GDM1 (cell line): ENCODE measurements at places on chromosomes 12 and 14.

DNA sequence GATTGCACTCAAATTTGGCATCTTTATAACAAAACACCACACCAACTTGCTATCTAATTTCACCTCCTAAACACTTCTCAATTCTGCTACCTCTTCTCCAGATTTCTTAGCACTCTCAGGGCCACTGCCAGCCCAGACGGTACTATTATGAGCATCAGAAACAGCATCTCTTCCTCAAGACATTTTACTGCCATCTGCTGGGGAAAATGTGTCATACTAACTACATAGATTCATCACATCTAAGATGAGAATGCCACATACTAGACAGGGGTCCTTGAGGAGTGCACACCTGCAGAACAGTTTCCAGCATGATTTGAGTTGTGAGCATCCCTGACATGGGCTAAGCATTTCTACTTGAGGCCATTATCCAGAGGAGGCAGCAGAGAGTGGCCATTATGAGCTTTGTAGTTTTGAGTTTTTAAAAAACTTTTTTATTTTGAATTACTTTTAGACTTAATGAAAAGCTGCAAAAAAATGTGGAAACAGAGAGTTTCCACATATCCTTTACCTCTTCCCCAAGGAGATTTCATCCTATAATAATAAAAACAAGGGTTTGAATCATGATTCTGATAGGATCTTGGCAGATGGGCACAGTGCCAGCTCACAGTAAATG lies 15.1 kb upstream of the GRIP1 start:
- peak; percentile 44 for DNase-seq

GRCh38 chr12:95413576-95413975 lies 60.4 kb upstream of the METAP2 start:
- DNase-seq, result no peak

DNA sequence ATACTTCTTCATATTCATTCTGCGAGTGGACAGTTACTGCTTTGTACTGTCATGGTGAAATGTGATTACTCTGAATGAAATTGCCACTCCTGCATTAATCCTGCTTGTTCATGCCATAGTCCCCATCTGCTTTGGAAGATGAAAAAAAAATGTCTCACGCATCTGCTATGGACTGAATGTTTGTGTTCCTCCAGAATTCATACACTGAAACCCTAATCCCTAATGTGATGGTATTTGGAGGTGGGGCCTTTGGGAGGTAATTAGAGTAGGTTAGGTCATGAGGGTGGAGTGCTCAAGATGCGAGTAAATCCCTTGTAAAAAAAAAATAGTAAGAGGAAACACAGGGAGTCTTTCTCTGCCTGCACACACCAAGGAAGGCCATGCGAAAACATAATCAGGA lies 427.2 kb downstream of the TMTC2 start:
- DNase-seq, result no peak

GRCh38 chr12:94308612-94309011 lies 151.1 kb downstream of the CEP83 start:
- no peak for DNase-seq

- no peak for DNase-seq
These were observed 56.3 kb downstream of the SLC6A15 start for GRCh38 chr12:84856156-84856900.

GRCh38 chr14:95763875-95764274 lies 50.0 kb upstream of the TCL1A start:
- DNase-seq, result no peak

GRCh38 chr12:11837216-11837934 lies 187.9 kb downstream of the ETV6 start:
- no peak for DNase-seq

- DNase-seq, result no peak
These were observed 9.1 kb downstream of the GATC start for GRCh38 chr12:120455302-120455701.

DNA sequence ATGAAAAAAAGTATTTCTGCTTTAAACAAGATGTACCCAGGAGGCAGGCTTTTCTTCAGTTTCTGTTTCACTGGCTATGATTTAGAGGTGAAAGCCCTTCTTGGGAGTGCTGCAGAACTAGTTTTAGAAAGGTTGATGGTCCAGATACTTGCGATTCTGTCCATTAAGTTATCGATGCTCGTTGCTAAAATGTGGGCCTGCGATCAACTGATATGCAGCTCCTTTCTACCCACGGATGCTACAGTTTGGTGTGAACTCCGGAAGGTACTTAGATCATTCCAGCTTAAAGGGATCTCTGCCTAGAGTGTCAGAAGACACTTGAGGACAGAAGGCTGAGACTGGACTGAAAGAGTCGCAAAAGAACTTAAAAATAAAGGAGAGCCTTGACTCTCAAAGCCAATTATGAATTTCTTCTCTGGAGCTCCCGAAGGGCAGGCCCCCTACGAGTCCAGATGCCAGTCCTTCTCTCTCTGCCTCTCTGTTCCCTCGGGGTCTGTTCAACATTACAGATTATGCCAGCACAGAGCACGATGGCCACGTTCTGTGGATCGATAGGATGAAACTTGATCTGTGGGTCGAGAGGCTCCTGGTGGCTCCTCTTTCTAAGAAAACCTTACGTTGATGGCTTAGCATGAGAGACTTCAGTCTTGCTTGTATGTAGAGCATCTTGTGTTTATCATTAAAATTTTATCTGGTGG lies 40.0 kb downstream of the FBXW8 start:
- DNase-seq, result no peak

DNA sequence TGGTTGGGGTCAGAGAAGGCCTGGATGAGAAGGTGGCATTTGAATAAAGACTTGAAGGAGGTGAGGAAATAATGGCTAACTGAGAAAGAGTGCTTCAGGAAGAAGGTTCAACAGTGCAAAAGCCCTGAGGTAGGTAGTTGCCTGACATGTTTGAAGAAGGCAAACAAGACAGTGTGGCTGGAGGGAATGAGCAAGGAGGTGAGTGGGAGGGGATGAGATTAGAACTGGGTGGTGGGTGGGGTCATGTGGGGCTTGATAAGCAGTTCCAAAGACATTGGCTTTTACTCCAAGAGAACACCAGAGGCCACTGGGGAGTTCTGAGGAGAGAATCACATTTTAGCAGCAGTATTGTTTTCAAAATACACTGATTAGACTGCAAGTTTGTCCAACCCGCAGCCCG lies 50.5 kb downstream of the HSPB8 start:
- no peak for DNase-seq

- DNase-seq, result no peak
These were observed 82.8 kb upstream of the CAPRIN2 start for GRCh38 chr12:30837595-30837994.

DNA sequence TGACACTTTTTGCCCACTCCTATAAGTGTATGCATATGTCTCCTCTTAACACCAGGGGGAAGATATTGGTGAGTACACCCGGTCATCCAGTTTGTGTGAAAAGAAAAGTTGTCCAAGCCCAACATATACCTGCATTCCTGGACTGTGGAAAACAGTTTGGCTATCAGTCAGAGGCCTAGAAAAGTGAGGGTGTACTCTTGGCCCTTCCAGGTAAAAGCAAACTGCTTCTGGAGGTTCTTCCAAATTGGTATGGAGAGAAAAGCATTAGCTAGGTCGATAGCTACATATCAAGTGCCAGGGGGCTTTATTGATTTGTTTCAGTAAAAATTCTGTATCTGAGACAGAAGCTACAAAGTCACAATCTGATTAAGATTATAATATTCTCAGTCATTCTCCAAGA lies 144.0 kb downstream of the SPTSSA start:
- DNase-seq, result no peak

DNA sequence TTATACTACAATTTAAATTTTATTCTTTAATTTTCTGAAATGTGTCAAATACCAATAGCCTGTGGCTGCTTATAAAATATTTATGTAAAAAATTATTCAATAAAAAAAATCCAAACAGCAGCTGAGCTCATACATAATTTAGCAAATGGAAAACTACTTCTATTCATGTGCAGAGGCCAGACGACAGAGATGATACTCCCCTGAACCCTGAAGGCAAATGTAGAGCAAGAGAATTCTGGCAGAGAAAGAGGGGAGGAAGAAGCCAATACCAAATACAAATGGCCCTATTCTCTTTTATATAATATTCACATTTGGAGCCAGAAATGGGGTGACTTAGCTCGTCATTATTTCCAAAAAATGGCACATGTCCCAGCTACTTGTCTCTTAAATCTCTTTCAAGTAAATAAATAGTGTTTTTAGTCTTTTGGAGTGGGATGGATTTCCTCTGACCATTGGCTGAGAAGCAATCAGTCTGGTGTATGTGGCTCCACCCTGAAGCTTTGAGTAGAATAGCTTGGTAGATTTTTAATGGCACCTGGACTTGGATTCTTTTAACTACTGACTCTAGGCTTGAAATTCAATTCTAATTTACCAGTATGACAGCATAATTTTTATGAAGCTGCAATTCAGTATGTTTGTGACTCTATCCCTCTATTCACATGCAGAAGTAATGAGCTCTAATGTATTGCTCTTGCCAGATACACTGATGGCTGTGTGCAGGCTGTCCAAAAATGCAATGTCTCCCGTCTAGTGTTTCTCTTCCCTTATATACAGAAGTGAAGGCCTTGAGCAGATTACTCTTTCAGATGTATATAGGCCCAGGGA lies 113.4 kb upstream of the SCAF11 start:
- no peak for DNase-seq

GRCh38 chr12:49567302-49567610 lies 686 bp downstream of the MCRS1 start:
- no peak for DNase-seq

- DNase-seq, result peak; percentile 33
These were observed 79.3 kb upstream of the TSPAN11 start for GRCh38 chr12:30847259-30847658.

GRCh38 chr12:92421701-92422100 lies 276.1 kb upstream of the BTG1 start:
- DNase-seq, result no peak

- DNase-seq, result no peak
These were observed 70.2 kb upstream of the SLC38A2 start for GRCh38 chr12:46442738-46443137.

DNA sequence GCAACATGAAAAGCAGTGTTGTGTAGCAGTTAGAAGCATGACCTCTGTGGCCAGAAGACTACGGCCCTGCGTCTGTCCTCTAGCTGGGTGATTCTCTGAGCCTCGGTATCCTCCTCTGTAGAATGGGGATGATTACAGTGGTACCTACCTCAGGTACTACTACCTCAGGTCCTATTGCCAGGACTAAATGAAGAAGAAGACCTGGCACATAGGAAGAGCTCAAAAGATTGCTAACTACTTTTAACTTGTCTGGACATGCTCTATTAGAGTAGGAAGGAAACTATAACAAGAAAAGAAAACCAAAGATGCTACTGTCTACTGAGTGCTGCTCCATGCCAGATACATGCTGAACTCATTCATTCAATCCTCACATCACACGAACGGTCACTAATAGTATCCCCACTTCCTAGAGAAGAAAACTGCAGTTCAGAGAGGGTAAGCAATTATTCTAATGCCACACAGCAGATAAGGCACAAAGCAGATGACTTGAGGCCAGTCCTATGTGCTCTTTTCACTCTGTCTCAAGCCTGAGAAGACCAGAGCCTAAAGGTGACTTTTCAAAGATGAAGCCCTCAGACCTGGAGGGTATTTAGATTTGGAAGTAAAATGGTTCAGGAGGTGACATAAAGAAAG lies 108.1 kb upstream of the HIF1A start:
- no peak for DNase-seq

DNA sequence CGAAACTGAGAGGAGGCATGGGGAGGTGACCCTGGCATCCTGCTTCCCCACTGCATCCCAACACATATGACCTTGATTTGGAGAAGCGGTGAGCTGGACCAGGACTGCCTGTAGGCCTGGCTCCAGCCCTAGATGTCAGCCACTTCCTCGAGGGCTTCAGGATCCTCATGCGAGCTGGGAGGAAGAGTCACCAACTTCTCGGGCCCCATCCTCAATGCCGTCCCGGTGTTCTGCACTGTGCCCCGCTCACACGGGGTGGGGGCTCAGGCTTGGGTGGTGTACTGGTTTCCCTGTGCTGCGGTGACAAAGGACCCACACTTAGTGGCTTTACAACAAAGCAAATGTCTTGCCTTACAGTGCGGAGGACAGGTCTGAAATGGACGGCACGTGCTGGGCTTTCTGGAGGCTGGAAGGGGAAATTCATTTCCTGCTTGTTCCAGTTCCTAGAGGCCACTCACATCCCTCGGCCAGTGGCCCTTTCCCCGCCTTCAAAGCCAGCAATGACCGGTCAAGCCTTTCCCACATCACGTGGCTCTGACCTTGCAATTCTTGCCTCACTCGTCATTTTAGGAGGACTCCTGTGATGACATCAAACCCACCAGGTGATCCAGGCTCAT lies 298.1 kb upstream of the RTL1 start:
- no peak for DNase-seq

DNA sequence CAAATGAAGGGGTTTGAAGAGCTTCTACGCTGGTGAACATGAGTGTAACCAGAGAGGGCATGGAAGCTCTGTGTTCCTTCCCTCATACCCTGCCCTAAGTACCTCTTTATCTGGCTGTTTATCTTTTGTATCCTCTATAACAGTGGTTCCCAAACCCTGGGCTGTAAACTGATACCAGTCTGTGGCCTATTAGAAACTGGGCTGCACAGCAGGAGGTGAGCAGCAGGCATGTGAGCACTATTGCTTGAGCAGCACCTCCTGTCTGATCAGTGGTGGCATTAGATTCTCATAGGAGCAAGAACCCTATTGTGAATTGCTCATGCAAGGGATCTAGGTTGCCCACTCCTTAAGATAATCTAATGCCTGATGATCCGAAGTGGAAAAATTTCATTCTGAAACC lies 172.9 kb upstream of the AVPR1A start:
- no peak for DNase-seq

DNA sequence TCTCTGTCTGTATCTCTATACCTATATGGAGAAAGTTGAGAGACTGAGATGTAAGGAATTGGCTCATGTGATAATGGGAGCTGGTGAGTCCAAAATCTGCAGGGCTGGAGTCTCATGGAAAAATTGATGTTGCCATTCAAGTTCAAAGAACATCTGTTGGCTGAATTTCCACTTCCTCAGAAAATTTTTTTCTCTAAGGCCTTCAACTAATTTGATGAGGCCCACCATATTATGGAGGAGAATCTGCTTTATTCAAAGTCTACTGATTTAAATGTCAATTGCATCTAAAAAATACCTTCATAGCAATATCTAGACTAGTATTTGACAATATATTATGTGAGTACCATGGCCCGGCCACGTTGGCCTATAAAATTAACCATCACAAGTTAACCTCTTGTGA lies 261.4 kb downstream of the VRK1 start:
- no peak for DNase-seq

DNA sequence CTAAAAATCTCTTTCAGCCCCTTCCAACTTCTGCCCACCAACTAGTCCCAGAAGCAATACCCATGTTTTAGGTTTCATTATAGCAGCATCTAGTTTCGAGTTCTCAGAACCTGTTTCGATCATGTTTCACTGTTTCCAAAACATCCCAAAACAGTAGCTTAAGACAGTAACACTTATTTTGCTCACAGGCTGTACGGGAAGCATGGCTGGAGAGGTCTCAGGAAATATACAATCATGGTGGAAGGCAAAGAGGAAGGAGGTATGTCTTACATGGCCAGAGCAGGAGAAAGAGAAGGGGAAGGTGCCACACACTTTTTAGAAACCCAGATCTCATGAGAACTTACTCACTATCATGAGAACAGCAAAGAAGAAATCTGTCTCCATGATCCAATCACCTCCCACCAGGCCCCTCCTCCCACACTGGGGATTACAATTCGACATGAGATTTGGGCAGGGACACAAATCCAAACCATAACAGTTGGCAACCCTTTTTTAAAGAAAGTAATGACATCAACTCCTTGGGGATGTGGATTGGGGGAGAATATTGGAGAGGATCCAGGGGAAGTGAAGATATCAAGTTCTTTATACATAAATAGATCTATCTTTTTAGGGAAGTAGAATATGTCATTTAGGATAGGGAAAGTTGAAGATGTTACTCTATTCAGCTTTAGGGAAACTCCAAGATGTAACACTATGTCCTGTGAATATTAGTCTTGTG lies 269.9 kb upstream of the PLEKHG7 start:
- no peak for DNase-seq
